Stimulated activated CD4-positive, alpha-beta T cell treated with anti-CD3 and anti-CD28 coated beads, Interleukin-4, amount 100 ng/mL, for 4 hours (primary cell): ENCODE measurements at places on chromosomes 12 and 14.
A peak's percentile ranks its signal among the peaks of the same experiment; 100 is the strongest.

DNA sequence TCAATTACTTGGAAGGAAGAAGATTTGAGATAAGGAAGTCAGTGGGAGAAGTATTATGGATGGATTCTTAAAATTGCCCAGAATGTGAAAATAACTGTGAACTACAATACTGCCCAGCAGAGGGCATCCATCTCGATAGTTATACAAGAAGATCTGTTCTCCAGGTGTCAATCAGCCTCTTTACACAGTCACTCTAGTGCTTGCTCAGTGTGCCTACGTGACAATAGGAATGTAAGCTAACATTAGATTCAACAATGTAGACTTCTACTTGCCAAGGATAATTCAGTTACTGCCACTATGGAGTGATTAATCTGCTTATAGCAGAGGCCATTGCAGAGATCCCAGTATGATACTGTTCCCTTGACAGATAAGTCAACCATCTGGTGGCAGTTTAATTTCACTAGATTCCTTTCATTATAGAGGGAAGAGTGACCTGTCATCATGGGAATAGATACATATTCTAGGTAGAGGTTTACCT, 10.6 kb upstream of the MAP4K5 start:
- DNase-seq = no peak

DNA sequence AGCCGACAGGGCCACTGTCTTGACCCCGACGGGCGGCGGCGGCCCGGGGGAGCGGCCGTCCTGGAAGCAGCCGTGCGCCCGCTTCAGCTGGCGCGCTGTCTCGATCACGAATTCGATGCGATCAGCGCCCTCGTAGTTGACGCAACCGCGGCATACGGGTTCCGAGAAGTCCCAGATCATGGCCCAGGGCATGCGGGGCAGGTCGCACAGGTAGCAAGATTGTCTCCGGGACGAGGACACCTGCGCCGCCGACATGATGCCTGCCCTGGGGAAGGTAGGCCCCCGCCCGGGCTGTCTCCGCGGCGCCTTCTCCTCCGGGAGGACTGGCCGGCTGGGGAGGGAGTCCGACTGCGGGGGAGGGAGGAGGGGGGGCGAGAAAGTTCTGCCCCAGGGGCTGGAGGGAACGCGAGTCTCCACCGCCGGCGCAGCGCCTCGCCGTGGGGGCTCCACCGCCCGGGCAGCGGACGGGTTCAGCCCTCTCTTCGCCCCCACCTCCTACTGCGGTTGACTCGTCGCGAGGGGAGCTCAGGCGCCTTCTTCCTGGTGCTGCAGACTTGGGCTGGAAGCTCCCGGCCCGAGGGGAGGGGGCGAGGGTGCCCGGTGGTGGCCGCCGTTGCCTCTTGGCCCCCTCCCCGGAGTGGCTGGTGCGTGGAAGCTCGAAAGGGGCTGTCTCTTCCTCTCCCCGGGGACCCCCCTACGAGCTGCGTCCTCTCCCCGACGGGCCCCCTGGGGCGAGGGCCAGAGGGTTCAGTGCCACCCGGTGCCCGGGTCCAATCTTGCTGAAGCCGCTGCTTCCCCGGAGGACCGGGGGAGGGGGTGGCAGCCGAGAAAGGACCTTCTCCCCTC, 747 bp downstream of the IRF2BPL start:
- peak; percentile 63 for DNase-seq

DNA sequence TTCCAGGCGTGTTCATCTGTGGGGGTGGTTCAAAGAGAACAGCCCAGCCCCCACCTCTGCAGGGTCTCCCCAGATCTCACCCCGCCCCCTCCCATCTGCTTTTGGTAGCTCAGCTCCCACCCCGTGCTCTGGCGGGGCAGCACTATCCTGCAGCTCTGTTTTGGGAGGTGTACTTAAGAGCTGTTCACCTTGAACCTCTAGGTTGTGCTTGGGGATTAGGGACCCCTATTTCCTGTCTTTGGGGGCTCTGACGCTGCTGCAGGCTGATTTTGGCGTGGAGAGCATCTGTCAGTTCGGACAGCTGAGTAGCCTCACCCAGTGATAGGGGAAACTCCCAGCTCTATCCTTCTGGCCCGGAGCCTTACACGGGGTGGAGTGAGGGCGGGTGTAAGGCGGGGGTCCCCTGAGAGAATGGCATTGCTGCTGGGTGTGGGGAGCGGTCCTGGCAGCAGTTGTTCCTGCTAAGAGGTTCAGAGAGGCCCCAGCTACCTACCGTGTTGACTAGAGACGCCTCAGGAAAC, 765 bp downstream of the TMEM120B start:
- DNase-seq = no peak

DNA sequence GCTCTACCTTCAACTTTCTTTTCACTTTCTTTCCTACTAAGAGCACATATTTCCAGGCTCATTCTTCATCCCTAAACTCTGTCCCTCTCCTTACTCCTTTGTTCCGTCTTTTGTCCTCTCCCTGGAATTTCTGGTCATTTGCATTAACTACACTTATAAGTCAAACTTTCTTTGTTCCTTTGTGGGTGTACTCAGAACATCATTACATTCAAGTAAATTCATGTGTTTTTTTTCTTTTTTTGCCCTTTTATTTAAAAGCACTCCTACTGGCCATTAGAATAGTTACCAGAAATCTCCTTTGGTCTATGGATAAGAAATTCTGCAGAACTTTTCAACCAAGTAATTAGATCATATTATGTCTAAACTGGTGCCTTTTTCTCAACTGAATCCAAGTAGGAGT, 802.6 kb downstream of the DIO2 start:
- no peak for DNase-seq

GRCh38 chr14:58787592-58787991, 149.8 kb downstream of the DACT1 start:
- no peak for DNase-seq

DNA sequence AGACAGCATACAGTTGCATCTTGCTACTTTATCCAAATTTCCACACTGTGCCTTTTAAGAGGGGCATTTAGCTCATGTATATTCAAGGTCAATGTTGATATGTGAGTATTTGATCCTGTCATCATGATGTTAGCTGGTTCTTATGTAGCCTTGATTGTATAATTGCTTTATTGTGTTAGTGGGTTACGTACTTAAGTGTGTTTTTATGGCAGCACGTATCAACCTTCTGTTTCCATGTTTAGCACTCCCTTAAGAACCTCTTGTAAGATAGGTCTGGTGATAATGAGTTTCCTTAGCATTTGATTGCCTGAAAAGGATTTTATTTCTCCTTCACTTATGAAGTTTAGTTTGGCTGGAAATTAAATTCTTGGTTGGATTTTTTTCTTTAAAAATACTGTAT, 445.2 kb downstream of the NAV3 start:
- no peak for DNase-seq

DNA sequence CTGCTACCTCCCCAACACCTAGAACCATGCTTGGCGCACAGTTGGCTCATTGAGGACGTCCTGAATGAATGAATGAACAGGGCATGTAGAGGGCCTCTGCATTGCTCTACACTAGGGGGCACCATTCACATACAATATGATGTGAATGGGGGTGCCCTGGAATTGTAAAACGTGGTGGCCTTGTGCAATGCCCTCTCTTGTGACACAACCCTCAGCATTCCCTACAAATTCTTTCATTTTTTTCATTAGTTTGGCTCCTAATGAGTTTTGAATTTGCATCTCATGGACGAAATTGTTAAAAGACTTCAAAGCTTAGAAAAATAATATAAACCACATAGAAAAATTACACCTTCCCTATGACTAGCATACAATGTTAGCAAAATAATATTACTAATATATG, 2.3 kb upstream of the DIO2 start:
- DNase-seq = no peak

DNA sequence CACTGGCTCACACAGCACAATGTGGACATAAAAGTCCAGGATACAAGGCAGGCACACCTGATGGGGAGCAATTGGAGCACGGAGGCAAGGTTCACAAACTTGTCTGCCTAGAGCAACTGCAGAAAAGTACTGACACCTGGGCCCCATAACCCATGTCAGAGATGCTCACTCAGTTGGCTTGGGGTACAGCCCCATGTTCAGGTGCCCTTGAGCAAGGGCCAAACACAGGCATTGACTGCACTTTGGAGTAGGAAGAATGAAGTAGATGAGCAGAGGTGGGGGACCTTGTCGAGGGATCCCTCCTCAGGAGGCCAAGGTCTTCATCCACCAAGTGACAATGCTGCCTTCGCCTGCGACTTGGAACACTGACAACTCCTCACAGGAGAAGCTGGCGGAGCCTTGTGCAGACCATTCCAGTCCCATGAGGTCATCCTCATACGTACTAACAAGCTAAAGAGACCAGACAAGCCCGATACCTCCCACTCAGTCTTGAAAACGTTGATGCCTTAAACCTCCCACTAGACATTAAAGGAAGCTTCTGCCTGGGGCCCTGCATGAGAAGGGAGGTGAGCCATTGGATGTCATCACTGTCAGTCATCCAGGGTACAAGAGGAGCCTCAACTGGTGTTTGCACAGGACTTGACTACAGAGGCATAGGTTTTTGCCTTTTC, 42.5 kb upstream of the C14orf180 start:
- DNase-seq = no peak

- DNase-seq = no peak
Observed at GRCh38 chr12:46771268-46771827, 54.4 kb downstream of the SLC38A4 start.

DNA sequence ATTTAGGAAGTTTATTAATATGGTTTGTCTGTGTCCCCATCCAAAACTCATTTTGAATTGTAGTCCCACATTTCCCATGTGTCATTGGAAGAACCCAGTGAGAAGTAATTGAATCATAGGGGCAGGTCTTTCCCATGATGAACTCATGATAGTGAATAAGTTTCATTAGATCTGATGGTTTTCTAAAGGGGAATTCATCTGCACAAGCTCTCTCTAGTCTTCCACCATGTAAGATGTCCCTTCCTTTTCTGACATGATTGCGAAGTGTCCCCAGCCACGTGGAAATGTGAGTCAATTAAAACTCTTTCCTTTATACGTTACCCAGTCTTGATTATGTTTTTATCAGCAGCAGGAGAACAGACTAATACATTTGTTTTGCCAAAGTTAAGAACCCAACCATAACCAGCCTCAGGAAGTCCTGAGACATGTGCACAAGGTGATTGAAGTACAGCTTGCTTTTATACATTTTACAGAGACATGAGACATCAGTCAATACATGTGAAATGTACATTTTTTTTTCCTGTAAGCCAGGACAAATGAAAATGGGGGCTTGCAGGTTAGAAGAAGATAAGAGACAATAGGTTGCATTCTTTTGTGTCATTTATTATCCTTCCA, 1136.7 kb downstream of the TMEM121 start:
- no peak for DNase-seq

GRCh38 chr14:60510951-60511599, 2.1 kb downstream of the SIX6 start:
- DNase-seq = no peak

- no peak for DNase-seq
Observed at GRCh38 chr12:72207079-72207478, 65.1 kb upstream of the TRHDE start.

DNA sequence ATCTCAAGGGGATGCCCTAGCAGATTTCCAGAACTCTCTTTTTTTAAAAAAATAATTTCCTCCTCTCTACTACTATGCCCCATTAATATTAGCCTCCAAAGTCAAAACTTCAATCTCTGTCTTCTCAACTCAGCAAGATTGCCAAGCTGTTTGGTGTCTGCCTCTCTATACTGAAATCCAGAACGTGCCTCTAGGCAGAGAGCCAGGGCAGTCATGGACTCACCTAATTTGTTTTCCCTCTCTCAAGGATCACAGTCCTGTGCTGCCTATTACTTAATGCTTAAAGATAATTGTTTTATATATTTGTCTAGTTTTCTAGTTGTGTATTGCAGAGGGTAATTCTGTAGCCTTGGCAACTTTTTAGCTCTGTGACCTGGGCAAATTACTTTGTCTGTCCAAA, 74.7 kb downstream of the E2F7 start:
- no peak for DNase-seq
